ENCODE measurements at places on chromosomes 2 and 18.

- no peak for DNase-seq
Observed at GRCh38 chr18:67770520-67770919, 254.0 kb upstream of the DSEL start.

- no peak for DNase-seq
Observed at GRCh38 chr2:25749676-25750075, 76.3 kb upstream of the DTNB start.

GRCh38 chr2:105140240-105140568 lies 101.3 kb upstream of the GPR45 start:
- no peak for DNase-seq

GRCh38 chr2:128639693-128640092 lies 321.0 kb upstream of the HS6ST1 start:
- no peak for DNase-seq

GRCh38 chr2:193334401-193334800 lies 1139.7 kb upstream of the TMEFF2 start:
- no peak for DNase-seq

DNA sequence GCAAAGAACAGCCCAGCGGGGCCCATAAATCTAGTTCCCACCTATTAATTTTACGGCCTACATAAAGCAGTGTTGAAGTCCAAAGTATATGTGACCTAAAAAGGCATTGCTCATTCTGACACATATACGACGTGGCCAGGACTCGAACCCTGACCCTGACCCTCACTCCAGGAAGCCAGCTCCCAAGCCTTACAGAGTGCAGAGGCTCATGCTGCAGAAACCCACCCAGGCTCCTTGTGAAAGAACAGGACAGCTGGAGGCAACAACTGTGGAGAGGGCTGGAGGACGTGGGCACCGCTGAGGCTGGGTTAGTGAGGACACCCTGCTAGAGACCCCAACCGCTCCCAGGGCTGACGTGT lies 221.6 kb downstream of the CYP26B1 start:
- no peak for DNase-seq

GRCh38 chr2:214376618-214377285 lies 34.1 kb upstream of the VWC2L start:
- DNase-seq = no peak

DNA sequence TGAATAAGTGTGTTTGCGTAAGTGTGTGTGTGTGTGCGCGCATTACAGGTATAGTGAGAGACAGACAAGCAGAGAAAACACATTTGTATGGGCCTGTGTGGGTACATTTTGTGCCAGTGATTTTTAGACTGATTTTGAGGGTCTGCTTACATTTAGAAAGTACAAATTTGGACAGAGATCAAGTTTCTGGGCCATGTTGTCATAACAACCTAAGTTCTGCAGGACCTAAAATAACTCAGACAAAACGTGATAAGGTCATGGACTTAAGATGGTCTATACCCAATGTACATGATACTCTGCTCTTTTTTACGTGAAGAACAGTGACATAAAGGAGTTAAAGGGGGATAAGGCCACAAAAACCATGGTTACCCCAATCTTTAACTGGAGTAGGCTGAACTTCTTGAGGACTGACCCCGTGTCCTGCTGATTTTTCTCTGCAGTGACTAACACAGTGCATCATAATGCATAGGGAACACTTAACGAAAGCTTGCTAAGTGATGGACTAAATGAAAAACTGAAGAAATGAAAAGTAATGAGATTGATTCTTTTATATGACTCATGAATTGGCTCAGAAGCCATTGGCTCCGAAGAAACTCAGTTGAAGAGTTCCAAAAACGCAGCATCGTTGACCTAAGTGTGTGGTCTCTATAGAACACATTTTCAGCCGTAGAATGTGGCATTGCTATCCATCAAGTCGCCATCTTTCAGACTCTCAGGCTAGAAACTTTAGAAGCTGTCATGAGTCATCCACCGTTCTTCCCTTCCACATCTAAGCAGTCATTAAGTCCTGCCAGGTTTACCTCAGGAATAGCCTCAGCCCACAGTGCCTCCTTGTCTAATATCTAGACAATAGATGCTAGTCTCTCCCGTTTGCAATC lies 61.6 kb upstream of the NCOA1 start:
- no peak for DNase-seq

- DNase-seq = no peak
Observed at GRCh38 chr2:240836781-240837467, 16.9 kb upstream of the KIF1A start.

GRCh38 chr2:12612671-12613070 lies 104.1 kb upstream of the TRIB2 start:
- DNase-seq = no peak

GRCh38 chr2:203122317-203122986 lies 107.8 kb downstream of the NBEAL1 start:
- no peak for DNase-seq

DNA sequence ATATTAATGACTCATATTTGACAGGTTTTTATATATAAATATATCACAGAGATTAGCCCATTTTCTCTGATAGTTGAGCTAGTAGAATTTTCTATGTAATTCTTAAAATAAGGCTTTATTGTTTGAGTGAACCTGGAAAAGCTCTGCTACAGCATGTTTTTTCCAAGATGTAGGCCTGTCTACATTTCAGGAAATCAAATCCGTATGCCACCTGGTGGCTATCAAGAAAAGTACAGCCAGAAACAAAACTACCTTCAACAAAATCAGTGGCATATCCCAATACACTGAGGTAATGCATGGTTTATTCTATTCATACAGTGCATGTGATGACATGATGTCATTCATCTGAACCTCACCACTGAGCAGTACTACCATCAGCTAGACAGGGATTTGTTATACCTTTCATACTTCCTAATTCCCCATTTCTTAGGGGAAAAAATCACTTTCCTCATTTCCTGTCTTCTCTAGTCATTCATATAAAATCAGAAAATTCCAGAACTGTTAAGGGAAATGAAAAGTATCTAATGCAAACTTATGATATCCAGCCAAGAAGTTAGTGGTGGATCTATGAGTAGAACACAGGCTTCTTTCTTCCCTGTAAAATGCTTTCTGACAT lies 310.4 kb upstream of the SYT4 start:
- no peak for DNase-seq

DNA sequence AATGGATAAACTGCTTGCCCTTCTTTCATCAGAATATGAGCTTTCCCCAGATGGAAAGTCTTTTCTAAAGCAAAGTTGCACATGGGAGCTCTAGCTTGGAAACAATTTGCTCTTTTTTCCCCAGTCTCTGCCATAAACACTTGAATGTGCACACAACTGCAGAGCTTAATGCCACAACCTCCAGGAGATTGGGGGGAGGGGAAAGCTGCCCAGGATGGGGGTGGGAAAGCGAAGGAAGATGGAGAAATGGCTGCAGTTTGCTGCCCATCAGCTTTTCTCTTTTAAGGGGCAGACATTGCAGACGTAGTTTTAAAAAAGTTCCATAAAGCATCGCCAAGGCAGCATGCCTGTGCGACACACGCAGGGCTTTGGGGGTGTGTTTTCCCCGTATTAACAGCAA lies 1.5 kb downstream of the ACKR3 start:
- no peak for DNase-seq

DNA sequence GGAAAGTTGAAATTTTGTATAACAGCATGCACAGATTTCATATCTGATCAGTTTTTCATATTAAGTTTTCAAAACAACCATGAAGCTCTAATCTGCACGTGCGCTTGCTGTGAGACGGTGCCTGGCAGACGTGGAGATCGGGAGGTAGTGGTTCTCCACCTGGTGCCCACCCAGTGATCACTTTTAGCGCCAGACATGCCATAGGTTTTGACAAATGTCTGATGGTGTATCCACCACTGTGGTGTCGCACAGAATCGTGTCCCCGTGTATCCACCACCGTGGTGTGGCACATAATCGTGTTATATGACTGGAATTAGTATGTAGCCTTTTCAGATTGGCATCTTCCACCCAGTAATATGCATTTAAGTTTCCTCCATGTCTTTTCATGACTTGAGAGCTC lies 40.9 kb upstream of the KCNG2 start:
- DNase-seq = no peak

- no peak for DNase-seq
Observed at GRCh38 chr2:10377052-10377746, 70.9 kb downstream of the ODC1 start.

DNA sequence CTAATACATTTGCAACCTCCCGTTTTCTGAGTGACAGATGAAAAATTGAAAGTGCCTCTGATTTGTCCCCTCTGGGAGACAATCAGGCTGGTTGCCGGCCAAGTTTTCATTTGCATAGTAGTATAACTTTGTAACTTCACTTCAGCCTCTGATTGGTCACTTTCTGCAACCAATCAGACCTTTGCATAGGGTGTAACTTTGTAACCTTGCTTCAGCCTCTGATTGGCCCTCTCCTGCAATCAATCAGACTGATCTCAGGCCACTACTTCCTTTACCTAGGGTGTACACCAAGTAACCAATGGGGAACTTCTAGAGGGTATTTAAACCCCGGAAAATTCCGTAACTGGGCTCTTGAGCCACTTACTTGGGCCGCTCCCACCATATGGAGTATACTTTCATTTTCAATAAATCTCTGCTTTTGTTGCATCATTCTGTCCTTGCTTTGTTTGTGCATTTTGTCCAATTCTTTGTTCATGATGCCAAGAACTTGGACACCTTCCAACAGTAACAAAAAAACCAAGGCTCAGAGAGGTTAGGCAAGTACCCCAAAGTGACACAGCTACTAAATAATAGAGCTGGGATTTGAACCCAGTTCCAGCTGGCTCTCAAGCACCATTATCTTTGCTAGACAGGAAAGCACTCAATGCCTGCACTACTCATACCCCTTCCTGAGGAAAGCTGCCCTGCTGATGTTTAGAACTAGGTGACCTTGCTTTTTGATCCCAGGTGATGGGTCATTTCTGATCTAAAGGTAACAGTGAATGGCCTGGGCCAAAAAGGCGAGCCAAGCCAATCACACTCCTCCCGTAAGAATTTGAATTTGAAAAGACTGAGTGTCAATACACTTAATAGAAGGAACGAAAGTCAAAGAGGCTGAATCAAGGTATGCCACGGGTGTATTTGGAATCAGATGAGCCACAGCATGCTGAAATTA lies 10.9 kb upstream of the MYOM1 start:
- DNase-seq = no peak

DNA sequence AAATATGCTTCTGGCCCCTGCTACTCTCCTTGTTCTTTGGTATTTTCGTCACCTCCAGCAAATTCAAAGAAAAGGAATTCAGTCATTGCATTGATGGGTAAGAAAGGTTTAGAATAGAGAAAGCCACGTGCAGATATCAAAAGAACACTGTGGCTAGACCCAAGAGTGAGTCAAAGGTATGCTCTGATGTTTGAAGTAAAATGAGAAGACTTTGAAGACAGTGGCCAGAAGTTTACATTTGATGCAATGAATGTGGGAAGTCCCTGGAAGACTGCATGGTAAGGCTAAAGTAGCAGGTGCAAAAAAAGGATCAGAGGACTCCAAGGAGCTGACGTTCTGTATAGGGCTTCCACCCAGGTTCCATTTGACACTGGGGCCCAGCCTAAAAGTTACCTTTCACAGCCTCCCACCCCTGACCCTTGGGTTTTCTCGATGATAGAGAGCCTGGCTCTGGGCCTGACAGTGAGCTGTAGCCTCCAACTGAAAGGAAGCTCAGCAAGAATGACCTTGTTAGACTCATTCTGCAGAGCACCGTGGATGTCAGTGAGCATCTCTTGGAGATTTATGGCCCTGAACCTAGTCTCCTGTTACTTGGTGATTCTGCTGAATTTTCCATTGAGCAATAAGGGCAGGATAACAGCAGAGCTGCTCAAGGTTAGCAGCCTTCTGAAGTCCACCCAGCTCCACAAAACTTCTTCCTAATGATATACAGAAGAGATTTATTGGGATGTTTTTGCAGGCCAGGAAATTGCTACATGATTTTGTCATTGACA lies 223.7 kb upstream of the RBBP8 start:
- DNase-seq = no peak

Data from NCI-H1436 treated with DMSO at 0.1 percent for 48 hours (cell line).